ENCODE measurements at places on chromosomes 6 and 20.

DNA sequence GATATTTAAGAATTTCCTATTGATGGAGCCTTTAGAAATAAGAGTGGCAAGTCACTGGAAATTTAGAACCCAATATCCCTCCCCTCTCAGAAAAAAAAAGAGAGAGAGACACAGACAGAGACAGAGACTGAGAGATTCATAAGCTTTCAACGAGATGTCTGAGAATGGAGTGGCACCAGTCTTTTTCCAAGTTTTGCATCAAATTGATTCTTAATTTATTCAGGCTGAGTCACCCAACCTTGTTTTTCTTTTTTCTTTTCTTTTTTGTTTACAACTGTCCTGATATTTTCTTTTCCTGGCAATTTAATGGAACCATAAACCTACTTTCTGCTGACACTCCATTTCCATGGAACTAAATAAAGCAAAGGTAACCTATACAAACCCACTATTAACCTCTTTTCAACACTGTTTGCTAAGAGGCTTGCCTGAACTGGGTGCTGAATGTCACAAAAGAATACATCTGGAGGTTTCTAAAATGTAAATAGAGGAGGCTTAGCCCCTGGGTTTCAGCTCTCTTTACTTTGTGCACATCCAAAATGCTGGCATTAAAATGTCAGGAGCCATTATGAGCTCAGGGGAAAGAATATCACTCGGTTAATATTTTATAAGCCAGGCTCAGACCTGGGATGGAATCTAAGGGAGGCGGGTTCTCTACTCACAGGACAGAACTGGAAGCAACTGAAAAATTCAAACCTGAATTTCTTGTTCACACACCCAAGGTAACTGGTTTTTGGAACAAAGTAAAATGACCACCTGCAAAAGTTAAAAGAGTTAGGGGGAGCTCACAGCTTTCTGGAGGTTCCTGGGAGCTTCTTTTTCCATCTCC is 100.8 kb downstream of the BFSP1 start:
- DNase-seq, result no peak

DNA sequence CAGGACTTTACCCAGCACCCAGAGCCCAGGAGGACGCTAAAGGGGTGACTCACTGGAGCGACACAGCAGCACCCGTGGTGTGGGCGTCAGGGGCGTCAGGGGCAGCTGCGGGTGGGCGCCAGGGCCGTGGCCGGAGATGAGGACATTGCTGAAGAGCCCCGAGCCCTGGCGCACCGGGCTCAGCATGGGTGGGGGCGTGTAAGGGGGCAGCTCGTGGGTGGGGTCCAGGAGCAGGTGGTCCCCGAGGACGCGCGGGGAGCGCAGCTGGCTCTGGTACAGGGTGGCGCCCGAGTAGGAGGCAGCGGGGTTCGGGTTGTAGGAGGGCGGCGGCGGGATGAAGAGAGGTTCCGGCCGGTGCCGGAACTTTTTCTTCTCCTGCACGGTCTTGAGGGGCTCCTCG is 41.6 kb upstream of the MRPS10 start:
- DNase-seq, result no peak

DNA sequence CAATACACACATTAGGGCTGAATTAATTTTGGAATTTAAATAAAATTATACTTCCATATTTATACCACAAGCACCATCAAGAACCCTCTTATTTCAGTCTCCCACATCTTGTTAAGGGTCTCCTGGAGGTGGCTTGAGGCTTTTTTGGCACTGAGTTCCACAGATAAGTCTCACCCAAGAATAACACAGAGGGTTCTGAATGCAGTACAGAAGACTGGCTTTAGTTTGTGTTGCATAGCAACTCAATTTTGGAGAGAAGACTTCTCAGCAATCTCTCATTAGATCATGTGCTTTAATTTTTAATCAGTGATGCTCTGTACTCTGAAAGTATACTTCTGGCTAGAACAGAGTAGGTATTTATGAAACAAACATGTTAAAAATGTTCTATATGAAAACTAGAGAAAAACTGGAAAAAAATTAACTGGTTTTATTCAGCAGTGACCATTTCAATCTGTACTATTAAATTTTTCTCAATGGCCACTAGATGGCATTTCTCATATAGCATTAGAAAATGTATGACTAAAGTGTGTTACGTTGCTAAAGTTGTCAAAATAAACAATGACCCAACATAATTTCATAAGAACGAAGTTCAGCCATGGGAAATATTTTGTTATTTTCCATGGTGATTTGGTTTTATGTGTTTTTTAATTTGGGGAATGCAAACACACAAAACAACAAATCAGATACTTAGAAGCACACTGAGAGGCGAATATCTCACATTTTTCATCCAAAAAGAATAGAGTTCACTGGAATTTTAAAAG is 32.7 kb upstream of the MAP7 start:
- no peak for DNase-seq

DNA sequence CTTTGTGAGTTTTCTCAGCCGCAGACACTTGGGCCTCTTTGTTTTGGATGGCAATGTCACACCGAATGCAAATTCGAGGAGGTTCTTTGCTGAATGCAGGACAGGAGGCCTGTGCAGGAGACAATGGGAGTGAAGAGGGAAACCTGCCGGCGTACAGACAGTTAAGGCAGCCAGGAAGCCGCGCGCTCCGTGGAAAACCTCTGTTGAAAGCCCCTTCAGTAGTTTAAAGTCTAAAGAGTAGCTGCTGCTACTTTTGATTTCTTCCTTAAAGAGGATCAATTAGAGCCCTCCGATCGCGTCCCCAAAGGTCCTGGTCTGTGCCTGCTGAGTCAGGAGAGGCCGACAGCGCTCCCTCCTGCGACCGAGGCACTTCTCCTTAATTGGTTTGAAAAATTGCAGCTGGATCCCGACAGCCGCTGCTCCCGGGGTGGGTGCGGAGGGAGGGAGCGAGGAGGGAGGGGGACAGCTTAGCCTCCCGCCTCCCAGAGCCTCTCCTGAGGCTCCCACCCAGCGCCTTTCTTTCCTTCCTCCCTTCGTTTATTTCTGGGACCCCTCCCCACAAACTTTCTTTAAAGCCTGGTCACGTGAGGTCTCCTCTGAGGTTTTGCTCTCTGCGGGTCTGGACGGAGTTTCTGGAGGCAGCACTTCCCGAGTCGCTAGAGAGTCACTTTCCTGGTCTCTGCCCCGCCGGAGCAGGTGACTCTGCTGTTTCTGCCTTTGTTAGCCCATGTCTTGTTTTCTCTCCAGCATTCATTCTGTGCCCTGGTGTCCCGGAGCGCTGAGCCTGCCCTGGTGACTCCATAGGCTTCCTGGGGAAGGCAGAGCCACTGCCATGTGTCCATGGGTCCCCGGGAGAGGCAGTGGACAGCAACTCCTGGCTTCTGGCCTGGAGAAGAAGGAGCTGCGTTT is 22.3 kb upstream of the RPP40 start:
- DNase-seq, result no peak

- no peak for DNase-seq
Measured at GRCh38 chr6:45535933-45536332, 158.2 kb upstream of the SUPT3H start.

GRCh38 chr20:35030136-35030535 is 62.5 kb downstream of the TRPC4AP start:
- no peak for DNase-seq

- no peak for DNase-seq
Measured at GRCh38 chr20:57257701-57258453, 8.6 kb downstream of the BMP7 start.

DNA sequence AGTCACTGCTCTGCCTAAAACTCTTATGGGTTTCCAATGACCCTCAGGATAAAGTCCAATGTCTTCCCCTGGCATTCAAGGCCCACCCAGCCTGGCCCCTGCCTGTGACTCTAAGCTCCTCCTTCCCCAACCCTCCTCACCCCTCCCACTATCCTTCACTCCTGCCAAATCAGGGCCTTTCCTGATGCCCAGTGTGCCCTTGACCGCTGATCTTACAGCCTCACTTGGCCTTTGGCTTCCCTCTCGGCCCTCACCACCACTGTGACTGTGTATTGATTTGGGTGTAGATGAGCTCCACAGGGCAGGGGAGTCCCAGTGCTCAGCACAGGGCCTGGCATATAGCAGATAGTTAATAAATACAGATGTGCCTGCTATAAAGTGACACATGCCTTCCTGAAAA is 115.7 kb downstream of the TOX2 start:
- DNase-seq, result no peak

DNA sequence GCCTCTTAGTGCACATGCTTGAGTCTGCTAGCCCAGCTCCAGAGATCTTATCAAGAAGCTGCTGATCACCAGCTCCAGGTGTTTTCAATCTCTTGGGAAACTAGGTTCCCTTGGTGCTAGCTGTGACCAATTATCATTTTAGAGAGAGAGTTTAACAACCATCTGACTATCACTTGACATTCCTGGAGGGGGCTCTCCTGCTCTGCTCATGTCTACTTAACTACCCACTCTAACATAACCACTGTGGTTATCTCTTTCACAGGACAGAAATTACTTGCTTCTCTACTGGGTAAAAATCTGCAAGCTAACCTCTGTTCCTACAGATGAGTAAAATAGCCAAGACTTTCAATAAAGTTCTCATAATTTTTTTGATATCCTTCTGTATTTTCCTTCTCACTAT is 823.4 kb upstream of the GJE1 start:
- DNase-seq, result no peak

GRCh38 chr6:160102956-160103824 is 18.4 kb upstream of the SLC22A1 start:
- DNase-seq, result no peak

DNA sequence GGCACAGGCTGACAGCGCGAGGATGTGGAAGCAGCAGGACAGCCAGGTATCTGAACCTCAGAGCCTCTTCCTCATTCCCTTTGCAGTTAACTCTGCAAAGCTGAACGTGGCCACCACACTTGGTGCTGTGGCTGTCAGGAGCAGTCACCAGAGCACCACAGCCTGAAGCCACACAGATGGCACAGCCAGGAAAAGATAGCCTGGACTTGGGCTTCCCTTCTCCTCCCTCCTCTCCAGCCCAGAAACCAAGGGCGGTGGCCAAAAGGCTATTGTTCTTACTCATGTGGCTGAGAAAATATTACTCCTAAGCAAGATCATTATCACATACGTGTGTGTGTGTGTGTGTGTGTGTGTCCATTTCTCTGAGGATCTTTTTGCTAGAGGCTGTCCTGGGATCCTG is 39.8 kb downstream of the CD164 start:
- no peak for DNase-seq

DNA sequence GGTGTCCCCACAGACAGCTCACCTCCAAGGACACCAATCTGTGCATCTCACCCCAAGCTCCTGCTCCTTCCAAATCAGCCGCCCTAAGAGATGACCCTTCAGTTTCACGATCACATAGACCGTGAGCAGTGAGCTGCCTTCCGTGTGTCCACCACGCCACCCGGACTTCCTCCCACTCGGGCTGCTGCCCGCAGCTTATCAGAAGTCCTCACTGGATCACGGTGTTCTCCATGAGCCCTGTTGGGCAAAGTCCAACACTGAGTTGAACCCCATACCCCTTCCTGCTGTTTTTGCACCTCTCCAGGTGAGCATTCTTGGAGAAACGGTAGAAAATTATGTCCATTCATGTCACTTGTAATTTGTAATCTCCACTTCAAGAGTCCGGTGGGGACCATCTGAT is 234.4 kb downstream of the SMOC2 start:
- DNase-seq, result no peak

DNA sequence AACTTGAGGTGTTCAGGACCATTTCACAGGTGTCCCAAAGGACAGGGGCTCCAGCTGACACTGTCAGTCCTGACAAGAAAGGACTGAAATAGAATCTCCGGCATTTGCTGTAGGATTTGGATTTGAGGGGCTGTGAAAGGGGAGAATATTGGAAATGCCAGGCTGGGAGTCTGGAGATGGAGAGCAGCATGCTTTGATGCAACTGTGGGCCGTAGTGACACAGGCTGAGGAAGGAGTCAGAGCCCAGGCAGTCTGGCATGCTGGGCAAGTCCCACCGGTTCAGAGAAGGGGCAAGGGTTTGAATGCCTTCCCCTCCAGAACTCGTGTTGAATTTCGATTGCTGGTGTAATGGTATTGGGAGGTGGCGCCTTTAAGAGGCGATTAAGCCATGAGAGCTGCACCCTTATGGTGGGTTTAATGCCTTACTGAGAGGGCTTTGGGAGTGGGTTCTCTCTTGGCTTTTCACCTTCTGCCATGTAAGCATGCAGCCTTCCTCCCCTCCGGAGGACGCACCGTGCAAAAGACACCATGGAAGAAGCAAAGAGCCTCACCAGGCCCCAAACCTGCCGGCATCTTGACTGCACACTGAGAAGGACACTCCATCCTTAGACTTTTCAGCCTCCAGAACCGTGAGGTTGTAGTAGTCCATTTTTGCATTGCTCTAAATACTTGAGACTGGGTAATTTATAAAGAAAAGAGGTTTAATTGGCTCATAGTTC is 9.4 kb upstream of the PYGB start:
- DNase-seq, result no peak

- DNase-seq, result peak; percentile 22
Measured at GRCh38 chr6:42423244-42423643, 28.5 kb downstream of the TRERF1 start.

DNA sequence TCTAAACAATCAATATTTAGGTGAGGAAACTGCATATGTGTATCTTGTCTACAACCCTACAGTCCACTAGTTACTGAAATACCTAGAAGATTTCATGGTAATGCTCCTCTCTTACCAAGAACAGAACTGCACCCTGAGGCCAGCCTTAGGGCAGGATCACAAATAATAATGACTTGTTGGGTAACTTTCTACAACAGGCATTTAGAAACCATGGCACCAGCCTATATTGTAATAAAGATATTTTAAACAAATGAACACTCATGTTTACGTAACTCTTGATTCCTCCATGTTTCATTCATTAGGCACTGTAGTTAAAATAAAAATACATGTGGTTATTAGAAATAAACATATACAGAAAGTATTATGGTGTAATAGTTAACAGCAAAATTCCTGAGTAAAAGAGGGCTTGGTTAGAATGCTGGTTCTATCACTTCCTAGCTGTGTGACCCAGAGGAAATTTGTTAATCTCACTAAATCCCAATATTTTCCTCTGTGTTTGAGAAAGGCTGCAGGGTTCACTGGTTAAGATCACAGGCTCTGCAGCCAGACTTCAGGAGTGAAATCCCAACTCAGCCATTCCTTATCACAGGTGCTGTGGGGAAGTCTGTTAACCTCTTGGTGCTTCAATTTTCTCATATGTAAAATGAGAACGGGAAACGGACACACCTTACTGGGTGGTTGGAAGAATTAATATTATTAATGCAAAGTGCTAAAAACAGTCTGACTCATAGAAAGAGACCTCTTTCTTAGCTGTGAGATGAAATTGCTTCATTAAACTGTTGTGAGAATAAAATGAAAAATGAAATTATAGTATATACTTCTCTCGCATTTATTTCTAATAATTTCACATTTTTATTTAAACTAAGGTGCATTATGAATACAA is 8.5 kb downstream of the HMGN3 start:
- DNase-seq, result no peak
